ENCODE measurements at places on chromosomes 1 and 21.

DNA sequence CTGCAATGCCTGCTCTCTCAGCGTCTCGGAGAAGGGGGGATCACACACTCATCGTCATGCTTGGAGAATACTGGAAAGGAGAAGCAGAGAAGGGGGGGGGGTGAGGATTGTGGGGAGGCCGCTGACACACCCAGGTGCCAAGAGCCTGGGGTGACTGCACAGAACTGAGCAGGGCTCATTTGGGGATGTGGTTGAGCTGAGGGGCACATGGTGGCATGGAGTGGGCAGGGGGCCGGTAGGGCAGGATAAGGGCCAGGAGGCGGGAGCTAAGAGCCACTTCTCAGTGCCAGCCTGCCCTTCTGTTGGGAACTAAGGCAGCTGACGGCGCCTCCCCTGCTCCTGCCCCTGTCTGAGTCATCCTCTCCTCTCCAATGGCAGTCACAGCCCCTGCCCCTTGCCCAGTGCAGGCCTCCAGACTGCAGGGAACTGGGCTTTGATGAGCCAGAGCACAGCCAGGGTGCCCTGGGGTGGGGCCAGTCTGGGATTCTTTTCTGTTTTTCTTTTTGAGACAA, 27.2 kb downstream of the MRPL37 start:
- DNase-seq: no peak

- DNase-seq: no peak
Measured at GRCh38 chr1:50237056-50237455, 128.3 kb downstream of the ELAVL4 start.

- DNase-seq: no peak
Measured at GRCh38 chr1:55819011-55819410, 603.8 kb upstream of the USP24 start.

DNA sequence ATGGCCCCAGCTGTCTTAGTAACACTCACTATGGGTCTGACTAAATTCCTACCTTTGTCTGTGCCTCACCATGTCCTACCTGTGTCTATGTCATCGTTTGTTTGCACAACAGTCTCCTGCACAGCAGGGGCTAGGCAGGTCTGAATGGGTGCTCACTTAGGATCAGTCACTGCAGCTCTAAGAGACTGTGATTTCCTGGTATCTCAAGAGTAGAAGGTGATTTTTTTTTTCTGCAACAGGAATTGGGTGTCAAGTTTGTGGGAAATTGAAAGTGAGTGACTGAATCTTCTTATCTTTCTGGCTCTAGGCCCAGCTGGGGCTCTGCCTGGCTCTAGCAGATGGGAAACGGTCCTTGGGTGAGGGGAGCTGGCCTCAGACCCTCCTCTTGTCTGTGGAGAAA, 46.4 kb upstream of the TRABD2B start:
- no peak for DNase-seq

- no peak for DNase-seq
Measured at GRCh38 chr1:89734442-89734841, 86.4 kb upstream of the LRRC8D start.

GRCh38 chr1:61403679-61404596, 321.0 kb downstream of the TM2D1 start:
- no peak for DNase-seq

GRCh38 chr1:99180915-99181314, 83.4 kb upstream of the PLPPR4 start:
- DNase-seq: no peak

DNA sequence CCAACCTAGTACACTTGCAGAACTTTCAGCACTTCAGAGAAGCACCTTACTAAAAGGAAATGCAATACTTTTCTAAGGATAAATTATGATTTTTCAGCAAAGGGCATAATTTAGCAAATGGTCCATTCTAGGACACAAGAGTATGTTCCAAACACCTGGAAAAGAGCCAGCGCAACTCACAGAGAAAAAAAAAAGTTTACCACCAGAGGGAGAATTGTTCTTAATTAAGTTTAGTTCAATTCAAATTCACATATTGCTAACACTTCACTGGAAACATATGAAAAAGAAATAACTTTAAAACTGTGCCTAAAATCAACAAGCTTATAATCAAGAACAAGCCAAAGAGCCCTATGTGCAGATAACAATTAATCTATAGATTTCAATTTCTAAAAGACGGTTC, 338.1 kb downstream of the SEC16B start:
- DNase-seq: no peak

- no peak for DNase-seq
Measured at GRCh38 chr1:101264697-101265096, 27.9 kb downstream of the S1PR1 start.

GRCh38 chr21:37509802-37510393, 143.3 kb downstream of the DYRK1A start:
- no peak for DNase-seq

GRCh38 chr1:5753549-5754421, 238.4 kb downstream of the NPHP4 start:
- no peak for DNase-seq

DNA sequence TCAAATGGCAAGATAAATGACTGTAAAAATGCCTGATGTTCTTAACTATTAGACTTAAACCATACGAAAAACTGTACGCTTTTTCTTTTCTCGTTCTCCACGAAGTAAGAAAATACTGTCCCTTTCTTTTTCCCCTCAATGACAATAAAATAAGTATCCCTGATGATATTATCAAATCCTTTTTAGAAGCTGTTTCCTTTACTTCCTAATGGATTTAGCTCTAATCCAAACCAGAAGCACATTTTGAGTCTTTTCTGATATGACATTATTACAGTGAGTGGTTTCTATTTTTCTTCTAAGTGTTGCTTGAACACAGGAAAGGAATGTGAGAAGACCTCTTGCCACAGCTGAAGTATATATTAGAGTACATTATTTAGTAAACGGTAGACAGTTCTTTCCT, 32.4 kb downstream of the DNM3 start:
- DNase-seq: no peak

GRCh38 chr1:22212400-22213233, 69.7 kb upstream of the WNT4 start:
- no peak for DNase-seq

DNA sequence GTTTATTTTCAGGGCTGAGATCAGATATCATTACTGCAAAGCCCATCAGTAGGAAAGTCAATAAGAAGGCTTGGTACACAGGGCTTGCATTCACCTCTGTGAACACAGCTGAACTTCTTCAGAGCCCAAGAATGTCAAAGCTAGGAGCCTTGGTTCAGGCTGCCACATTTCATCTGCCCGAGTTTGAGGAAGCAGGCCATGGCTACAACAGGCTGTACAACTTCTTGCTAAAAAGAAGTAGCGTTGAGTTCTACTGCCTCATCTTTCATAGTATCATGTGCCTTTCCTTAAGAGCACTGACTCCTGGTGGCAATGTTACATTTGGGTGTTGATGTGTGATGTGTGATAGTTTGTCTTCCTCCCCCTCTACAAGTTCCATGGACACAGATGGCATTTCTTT, 10.1 kb downstream of the C1orf162 start:
- no peak for DNase-seq

DNA sequence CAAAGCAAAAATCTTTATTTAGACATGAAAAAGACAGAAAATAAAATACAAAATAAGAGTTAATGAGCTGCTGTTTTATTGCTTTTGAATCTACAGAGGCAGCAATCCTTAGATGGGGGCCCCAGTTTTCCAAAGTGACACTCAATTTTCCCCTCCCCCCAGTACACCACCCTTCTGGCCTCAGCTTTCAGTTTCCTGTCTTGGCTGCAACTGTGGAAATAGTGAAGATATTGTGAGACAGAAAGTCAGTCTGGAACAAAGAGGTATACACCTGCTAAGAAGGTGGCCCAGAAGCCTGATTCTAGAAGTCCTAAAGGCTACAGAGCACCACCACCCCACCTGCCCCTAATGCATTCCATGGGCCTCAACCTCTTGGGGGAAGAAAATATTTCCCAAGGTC, 1.1 kb upstream of the MTMR11 start:
- no peak for DNase-seq

GRCh38 chr1:164308101-164308500, 250.9 kb upstream of the PBX1 start:
- no peak for DNase-seq

DNA sequence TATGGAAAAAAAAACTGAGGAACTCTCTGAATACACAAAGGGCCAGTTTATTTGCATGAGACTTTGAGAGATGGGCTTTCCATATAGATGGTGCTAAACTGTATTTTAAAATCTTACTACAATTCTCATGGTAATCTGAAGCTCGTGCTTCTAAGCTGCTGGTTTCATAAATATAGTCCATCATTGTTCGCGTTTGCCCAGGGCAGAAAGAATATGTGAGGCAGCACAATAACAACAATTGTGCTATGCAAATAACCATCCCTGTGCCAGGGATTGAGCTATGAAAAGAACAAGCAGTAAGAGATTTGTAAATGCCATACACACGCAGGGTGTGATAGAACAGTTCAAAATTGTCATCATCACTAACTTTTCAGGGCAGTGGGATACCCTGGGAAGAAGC, 4.9 kb upstream of the EPS15 start:
- no peak for DNase-seq

- DNase-seq: no peak
Measured at GRCh38 chr1:205301205-205301821, 20.2 kb downstream of the NUAK2 start.

- DNase-seq: no peak
Measured at GRCh38 chr1:10056599-10056987, 23.8 kb downstream of the UBE4B start.

GRCh38 chr1:78606274-78606673, 14.0 kb upstream of the IFI44L start:
- no peak for DNase-seq

GRCh38 chr1:62601457-62601856, 4.1 kb downstream of the ANGPTL3 start:
- DNase-seq: no peak

DNA sequence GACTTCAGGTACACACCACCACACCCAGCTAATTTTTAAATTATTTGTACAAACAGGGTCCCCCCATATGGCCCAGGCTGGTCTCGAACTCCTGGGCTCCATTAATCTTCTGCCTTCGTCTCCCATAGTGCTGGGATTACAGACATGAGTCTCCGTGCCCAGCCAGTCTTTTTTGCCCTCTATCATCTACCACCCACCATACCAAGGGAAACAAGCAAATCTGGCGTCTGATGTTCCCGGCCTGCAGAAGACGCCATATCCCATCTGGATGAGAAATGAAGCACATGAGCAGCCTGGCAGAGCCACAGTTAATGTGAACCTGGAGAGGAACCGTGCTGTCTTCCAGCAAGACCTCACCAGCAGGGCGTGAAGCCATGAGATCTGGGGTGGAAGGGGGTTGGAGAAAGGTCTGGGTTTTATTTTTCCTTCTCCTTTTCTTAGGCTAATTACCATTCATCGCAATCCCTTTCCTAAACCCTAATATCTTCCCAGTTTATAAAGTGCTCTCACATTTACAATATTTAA, 1.8 kb upstream of the PRELP start:
- DNase-seq: no peak

GRCh38 chr1:33261344-33261743, 5.1 kb downstream of the ZNF362 start:
- no peak for DNase-seq

- no peak for DNase-seq
Measured at GRCh38 chr1:209106237-209106741, 477.2 kb upstream of the CAMK1G start.

GRCh38 chr1:97603776-97604175, 317.1 kb downstream of the DPYD start:
- no peak for DNase-seq

DNA sequence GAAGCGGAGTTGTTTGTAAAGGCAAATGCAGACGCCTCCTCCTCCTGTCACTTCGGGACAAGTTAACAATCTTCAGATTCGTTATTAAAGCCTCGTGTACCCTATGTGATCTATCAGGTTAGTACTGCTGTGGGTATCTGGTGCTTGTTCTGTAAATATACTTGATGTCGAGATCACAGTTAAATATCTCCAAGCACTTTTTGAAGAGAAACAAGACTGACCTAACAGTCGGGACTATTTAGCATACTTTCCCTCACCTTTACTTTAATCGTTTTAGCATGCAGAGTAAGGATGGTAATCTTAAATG, 710 bp downstream of the KLHL20 start:
- DNase-seq: no peak

DNA sequence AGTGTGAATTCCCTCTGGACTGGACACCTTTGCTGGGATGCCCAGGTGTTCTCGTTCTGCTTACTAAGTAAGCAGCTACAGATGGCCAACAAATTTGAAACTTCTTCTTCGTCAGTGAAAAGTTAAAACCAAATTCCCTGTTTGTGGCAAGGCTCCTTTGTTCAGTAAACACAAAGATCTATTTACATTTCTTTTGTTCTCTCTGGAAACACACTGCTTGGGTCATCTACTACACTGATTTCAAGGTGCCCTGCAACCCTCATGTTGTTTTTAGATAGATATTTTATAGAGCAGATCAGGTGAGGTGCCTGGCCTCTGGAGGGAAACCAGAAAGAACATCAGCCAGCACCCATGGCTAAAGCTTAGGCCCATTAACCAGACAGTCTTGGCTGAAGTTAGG, 157.2 kb upstream of the UBE2U start:
- no peak for DNase-seq

DNA sequence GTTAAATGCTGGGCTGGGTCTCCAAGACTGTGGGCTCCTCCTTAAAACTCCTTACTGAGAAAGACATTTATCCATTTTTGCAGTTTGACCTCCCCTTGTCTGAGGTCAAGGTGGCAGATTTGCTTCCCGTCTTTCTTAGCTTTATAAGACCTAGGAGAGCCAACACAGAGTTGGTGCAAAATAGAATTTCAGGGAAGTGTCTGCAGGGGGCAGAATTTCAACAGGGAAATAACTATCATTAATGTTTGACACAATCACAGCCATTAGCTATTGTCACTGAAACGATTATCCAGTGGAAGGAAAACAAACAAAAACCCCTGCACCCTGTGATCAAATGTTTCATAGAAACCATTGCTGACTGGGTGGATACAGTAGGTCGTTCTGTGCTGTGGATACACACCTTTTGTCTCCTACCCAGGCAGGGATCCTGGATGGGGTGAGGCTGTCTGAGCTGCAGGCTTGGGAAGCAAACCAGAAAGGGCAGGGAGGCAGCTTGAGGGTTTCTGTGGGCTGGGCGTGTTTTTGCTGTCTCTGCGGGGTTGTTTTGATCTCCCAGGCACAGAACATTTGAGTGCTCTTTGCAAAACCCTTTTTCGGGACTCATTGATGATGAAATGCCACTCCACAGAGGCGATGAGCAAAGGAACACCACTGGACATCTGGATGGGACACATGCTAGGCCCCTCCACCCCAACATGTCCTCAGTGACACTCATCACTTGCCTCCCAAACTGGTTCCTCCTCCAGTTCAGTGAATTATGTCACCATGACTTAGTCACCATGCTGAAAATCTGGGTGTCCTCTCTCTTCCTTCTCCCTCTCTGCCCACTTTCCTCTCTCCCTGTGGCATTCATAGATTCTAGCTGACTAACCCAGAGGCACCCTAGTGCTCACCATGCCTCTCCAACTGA, 94.2 kb upstream of the SERBP1 start:
- DNase-seq: no peak

DNA sequence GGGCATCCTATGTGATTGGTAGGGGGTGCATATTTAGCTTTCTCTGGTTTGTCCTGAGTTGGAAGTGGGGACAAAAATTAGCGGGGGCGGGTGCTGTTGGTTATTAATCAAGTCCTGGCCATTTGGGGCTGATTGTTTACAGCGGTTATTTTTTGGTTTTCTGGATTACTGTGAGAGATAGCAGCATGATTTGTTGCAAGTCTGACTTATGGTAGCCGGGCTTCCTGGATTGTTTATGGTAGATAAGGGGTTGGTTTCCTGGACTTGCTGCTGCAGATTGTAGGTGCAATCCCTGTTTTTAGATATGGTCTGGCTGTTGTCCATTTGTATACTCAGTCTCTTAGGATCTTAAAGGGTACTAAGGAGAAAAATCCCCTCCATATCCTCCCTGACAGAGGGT, 12.1 kb upstream of the PROK1 start:
- no peak for DNase-seq

- no peak for DNase-seq
Measured at GRCh38 chr1:221717485-221717853, 24.4 kb downstream of the DUSP10 start.

All from T-helper 17 cell (primary cell).